ENCODE measurements at places on chromosomes 1 and 21.

GRCh38 chr1:95780836-95781235 is 546.8 kb downstream of the RWDD3 start:
- DNase-seq = no peak

DNA sequence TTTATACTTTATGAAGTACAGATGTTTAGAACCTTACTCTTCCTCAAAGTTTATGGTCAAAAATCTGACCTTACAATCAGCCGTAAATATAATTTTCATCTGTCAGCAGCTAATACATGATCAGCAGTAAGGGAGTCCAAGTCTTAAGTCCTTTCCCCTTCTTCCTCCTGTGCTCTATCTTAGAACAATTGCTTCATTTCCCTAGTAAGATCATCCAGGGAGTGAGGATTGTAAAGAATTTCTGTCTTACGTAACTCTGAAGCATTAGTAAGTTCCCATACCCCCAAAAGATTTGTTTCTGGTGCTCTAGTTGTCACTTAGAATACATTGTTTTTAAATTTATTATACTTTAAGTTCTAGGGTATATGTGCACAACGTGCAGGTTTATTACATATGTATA is 2.1 kb downstream of the SETDB1 start:
- DNase-seq = no peak

DNA sequence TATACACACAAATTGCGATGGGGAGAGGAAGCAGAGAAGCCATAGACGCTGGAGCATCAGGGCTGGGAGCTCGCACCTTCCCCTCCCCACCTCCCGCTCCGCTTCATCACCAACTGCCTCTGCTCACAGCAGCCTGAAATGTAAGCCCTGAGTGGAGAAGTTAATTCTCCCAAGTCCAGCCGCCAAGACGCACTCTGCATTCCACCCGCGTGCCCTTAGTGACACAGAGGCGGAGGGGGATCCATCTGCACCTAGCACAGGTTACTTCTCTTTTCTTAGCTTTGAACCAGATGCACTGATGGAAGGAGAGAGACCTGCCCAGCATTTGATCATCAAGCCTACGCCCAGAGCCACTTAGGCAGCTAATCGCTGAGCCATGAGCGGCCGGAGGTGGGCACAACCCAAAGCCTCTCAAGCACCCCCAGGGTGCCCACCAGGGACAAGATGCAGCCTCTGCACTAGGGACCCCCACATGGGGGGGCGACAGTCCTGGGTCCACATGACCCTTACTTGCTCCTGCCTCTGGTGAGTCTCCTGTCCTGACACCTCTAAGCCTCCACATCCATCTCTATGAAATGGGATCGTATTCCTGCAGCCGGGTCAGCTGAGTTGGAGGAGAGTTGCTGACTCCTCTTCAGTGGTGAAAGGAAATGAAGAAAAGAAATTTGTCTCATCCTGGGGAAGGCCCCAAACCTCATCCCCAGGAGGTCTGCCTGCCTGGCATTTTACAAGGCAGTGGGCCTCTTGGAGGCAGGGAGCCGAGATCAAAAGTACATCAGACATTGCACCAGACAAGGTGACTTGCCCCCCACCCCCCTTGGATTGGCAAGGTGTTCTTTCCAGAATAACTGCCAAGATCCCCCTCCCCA is 316.2 kb downstream of the MATN1 start:
- DNase-seq = no peak

GRCh38 chr1:150469291-150469690 is 17.9 kb upstream of the TARS2 start:
- DNase-seq = no peak

GRCh38 chr1:8425150-8425780 is 107.4 kb downstream of the SLC45A1 start:
- DNase-seq = no peak

GRCh38 chr21:44704636-44705001 is 6.8 kb downstream of the TSPEAR start:
- no peak for DNase-seq

DNA sequence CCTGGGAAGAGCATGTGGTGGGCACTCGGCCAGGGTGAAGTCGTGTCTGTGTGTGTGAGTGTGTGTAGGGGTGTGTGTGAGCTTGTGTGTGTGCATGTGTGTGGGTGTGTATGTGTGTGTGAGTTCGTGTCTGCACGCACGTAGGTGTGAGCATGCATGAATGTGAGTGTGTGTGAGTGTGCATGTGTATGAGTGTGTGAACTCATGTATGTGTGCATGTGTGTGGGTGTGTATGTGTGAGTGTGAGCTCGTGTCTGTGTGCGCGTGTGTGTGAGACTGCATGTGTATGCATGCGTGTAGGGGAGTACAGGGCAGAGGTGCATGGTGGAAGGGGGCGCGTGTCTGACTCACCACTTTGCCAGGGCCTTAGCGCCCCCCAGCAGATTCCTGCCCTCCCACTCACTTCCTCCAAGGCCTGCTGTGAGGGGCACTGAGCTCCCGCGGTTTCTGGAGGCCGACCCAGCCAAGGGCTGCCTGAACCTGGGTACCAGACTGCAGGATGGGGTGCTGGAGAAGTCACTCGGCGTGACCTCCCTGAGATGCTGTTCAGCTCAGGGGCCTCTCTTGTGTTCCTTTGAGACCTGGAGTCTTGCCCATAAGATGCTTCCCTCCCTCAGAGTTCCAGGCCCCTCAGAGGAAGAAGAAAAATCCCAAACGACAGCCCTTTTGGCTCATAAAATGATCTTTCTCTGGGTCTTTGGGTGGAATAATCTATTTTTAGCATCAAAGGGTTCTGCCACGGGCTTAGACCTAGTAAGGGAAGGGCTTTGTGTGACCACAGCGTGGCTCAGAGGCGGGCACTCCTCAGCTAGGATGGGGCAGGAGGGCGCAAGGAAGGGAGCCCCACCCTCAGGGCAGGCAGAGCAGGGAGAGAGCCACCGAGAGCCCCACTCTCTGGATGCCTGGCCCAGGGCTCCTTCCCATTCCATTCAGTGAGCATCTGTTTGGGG is 41.1 kb upstream of the RUNX3 start:
- DNase-seq = no peak

DNA sequence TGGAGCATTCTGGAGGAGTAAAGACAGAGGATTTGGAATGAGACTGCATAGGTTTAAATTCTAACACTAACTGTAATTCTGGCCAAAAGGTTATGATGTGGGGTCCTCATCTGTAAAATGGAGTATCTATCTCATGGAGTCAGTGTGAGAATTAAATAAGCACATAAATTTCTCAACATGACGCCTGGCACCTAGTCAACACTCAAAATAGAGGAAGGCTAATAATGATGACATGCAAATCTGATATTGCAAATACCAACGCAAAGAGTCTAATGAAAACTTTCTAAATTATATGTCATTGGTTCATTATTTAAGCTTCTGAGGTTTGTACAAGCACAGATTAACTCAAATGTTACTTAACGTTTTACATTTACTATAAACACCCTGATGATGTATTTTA is 29.6 kb downstream of the APP start:
- no peak for DNase-seq

DNA sequence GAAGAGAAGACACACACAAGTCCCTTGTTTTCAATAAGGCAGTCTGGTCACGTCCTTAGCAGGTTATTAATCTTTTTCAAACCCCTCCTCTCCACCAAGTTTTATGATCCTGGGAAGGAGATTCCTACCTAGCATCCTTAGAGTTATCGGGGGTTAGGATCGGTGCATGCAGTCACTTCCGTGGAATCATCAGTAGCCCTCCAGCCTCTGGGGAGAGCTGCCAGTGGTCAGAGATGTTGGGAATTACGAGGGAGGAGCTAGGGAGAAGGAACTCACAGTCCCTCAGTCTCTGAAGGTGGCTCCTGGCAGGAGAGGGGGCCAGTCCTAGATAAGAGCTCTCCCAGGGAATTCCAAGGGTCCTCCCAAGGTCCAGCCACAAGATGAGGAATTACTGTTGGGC is 57.7 kb upstream of the ATP5PO start:
- DNase-seq = no peak

DNA sequence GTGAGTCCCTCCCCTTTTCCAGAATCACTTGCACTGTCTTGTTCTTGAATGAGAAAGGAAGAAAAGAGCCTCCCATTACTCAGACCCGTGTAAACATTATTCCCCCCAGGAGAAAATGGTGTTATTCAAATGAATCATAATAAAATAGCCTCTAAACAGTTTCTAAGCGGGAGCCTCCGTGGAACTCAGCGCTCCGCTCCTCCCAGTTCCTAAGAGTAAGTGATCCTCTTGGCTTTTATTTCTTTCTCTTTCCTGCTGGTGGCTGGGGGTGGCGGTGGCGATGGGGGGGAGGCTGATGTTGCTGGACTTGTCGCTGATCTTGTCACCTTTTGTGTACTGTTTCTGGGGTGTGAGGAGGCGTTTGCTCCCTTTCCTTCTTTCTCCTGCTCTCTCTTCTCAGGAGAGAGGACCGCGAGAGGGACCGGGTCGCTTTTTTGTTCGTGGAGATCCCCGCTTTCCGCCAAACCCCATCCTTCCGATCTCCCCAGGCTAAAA is 781 bp downstream of the PROX1 start:
- no peak for DNase-seq

- no peak for DNase-seq
Observed at GRCh38 chr1:233815865-233816264, 88.6 kb upstream of the SLC35F3 start.

DNA sequence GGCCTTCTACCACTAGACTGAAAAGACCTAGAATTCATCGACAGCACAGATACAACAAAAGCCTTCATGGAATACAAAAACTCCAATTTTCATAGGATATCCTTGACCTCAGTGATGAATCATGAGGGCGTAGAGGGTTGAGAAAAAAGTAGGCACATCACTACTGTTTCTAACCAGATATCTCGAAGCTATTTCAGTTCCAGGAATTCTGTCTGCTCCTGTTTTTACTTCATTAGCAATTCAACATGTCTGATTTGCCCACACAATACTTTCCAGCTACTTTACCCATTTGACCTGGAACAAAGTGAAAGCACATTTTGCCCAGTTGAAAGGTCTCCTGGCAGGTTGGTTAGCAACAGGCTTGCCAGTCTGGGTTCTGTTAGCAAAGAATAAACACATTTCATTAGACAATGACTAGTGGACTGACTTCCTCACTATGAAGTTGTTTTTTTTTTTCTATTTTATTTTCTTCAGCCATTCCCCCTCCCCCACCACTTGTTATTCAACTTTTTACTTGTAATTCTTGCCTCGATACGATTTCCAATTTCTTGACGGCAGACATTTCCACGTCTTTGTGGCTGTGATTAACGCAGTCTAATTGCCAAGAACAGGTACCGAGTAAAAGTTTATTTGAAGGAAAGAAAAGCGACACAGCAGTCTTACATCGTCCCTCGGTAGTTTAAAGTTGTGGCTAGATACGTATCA is 4.0 kb upstream of the ZBTB18 start:
- peak; percentile 8 for DNase-seq

GRCh38 chr1:23867542-23867894 is 572 bp downstream of the FUCA1 start:
- DNase-seq = no peak

DNA sequence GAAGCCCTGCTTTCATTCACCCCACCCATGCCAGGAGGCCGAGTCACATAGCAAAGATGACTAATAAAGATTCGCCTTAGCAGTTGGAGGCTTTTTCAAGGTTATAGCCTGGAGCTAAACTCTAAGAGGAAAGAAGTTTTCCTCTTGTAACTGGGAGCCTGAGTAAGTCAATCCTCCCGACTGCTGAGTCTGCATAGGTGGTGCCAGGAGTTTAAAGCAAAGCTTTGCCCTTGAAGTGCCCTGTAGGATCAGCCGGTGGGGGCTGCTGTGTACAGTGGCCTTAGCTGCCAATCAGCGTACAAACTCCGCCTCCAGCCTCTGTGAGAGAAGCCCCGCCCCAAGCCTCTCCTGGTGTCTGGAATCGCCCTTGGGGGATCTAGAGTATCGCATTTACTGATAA is 147.5 kb upstream of the SPATA6 start:
- DNase-seq = no peak

DNA sequence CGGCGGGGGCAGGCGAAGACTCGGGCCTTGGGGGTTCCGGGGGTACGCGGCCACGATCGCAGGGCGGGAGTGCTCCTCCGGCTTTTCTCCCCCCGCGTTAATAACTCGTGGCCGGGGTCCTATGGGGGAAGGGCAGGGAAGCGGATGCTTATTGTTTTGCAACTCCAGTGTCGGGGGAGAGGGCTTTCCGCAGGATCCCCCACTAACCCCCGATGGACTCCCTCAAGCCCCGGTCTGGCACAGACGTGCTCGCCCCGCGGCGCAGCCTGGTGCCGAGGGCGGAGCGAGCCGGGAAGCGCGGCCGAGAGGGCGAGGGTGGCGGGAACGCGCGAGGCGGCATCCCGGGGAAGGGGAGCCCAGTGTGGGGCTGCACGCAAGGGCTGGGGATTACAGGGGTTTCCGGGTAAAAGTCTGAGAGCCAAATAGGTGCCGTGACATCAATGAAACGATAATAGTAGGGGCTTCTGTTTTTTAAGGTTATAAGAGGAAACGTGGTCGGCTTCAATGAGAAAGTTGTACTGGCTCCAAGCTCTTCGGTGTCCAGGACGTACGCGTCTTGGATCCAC is 772 bp downstream of the UCK2 start:
- peak; percentile 4 for DNase-seq

DNA sequence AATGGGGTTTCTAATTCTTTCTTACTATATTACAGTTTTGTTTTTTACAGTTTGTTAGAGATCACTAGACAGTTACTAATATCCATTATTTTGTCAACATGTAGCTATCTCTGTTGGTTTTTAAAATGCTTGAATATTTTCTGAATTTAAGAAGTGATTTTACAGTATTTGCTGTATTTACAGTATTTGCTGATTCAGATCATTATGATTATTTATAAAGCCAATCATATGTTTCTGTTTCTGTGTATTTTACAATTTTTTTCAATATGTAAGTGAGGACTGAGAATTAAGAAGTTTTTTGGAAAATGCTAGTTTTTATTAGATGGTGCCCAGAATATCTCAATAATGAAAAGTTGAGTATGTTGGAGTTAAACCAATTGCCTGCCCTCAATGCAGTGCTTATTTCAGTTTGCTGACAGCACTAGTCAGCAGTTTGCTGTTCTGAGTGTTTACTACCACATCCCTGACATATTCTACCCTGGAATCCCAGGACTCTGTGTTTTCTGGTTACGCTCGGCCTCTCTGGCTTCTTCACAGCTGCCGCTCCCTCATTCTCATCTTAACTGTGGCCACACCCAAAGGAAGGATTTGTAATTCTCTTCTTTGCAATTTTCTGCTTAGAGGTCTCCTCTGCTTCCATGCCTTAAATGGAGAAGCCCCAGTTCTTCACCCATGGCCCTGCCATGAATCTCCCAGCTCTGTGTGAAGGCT is 68.0 kb upstream of the BACH1 start:
- DNase-seq = no peak

- DNase-seq = no peak
Observed at GRCh38 chr1:58497499-58497898, 49.0 kb downstream of the OMA1 start.

GRCh38 chr21:31184459-31184858 is 146.2 kb upstream of the KRTAP19-8 start:
- peak; percentile 61 for DNase-seq

DNA sequence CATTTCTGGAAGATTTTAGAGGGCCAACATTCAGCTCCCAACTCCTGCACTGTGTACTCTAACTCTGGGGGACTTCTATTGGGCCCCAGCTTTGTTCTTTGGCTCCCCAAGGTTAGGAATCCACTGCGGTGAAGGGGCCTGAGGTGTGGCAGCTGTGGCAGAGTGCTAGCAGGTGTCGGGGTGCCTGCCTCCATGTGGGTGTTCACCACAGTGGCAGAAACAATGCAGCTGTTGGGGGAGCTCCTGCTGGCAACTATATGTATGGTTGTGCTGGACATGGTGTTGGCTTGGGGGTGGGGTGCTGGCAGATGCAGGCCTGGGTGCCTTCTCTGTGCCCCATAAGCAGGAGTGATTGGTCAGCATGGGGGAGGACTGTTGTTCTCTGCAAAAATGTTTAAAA is 95.5 kb downstream of the ST6GALNAC3 start:
- no peak for DNase-seq

Measured in T follicular helper cell (primary cell).